Chondrocyte (in vitro differentiated cells): ENCODE measurements at places on chromosomes 16 and 17. TPM values are rescaled to one million over a fixed set of nuclear protein-coding genes. Genes with fewer than 3 reads are reported as not detected.

SECTM1 gene
- total RNA-seq = 1.3 to 2.5 TPM (median 2.1 TPM) in 3 replicates

PDXDC1 gene
- total RNA-seq = 120 to 156 TPM (median 125 TPM) in 3 replicates

DNA sequence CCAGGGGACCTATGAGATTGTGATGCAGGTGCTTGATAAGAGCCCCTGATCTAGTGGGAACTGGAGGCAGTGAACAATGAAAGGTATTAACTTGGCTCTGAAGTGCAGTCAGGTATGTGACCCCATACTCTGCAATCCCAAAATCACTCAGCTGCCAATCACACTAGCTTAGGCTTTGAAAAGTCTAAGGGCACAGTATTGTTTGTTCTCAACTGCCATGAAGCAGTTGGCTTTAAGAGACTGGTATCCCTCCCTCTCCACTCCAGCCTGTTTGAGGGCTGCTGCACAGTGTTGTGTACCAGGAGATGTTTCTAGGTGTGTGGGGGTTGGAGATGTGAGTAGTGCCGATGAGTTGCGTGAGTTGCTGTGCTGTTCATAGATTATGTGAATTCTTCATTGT is 2.4 kb downstream of the YPEL2 start:
- no peak for DNase-seq

HS3ST6 gene
- not detected in 3 replicates for total RNA-seq

DNA sequence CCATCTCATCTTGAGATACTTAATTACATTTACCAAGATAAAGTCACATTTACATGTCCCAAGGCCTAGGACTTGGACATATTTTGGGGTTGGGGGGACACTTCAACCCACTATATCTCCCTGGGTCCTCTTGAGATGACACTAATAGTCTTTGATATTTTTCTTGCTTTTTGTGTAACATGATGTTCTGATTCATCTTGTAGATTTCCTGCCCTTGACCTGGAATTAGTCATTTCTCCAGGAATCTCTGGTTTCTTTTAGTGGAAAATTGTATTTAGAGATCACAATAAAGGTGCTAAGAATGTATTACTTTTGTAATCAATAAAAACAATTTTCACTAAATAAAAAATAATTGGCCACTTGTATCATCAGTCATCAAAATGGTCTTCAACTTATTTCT is 157.3 kb downstream of the VPS53 start:
- no peak for DNase-seq
